ENCODE measurements at places on chromosomes 5 and 9.

GRCh38 chr5:57028161-57028560 is 76.2 kb upstream of the MIER3 start:
- no peak for DNase-seq

DNA sequence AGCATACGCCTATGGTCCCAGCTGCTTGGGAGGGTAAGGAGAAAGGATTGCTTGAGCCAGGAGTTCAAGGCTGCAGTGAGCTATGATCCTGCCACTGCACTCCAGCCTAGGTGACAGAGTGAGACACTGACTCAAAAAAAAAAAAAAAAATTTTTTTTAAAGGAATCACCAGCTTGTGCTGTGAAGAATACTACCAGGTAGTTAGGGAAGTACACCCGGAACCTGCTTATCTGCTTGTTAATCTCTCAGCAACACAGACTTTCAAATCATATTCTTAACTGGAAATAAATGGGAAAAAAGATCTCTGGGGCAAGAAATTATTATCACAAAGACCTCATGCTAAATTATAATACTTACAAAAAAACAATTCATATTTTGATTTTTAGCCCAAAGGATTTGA is 26.4 kb upstream of the PRRC2B start:
- no peak for DNase-seq

- DNase-seq = no peak
Measured at GRCh38 chr9:137379761-137380161, 43.2 kb downstream of the EXD3 start.

- DNase-seq = no peak
Measured at GRCh38 chr5:107601076-107601475, 69.7 kb downstream of the EFNA5 start.

DNA sequence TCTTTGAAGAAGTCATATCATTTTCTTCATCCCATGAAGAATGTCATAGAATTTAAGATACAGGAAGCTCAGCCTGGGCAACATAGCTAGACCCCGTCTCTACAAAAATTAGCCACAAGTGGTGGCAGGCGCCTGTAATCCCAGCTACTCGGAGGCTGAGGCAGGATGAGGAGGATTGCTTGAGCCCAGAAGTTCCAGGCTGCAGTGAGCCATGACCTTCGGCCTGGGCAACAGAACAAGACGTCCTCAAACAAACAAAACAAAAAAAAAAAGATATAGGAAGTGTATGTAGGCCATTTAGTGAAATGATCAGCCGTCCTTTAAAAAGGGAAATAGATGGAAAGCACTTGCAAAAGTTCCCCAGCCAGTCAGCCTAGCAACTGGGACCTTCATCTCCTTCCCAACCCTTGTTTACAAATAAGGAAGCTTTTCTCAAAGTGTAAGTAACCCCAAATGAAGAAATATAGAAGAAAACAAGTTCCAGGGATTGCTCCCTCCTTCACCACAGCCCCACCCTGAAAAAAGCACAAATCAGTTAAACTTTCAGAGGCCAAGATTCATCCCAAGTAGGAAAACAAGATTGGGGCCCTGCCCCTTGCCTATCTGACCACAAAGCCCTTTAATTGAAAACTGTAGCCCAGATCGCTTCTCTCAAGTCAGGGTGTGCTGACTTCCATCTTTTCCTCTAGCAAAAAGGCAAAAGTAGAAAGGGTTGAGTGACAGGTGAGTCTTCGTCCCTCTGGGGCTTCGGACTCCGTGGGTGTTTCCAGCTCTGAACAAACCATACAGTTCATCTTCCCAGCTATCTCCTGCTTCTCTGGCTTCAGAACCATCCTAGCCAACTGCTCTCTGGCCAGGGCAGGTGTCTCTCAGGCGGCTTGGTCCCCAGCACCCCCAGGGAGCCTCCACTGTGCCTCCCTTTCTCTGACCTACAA is 1.2 kb downstream of the SLC31A2 start:
- no peak for DNase-seq

DNA sequence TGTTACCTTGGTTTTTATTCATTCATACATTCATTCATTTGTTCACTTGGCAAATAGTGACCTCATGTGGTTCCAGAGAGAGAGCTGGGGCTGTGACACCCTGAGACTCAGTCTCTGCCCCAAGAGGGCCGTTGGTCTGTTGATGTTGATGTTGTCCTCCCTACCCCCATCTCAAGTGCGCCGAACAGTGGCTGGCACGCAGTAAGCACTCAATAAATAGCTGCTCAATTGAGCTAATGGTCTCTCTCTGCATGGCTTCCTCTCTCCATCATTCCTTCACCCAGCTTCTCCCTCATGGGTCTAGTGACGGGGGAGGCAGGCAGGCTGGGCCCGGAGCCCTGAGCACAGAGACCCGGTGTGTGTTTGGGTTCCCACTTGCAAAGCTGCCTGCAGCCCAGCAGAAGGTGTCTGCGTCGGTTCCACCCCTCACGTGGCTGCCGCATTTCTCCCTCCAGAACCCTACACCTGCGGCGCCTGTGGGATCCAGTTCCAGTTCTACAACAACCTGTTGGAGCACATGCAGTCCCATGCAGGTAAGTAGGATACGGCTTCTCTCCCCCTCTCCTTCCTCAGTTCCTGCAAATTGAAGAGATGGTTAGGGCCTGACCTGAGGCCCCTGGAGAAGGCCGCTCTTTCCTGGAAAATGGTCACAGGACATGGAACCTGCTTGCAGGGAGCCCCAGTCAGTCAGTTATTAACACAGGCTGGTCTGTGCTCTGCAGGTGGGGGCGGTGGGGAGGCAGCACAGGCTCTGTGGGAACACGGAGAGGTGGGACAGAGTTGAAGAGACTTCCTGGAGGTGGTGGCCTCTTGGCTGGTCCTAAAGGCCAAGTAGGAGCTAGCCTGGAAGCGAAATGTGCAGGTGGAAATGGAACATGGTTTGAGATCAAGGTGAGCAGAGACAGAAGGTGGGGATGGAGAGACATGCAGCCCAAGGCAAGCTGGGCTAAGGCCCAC is 42.0 kb downstream of the AMBP start:
- no peak for DNase-seq

GRCh38 chr5:33734537-33734936 is 157.3 kb downstream of the ADAMTS12 start:
- DNase-seq = no peak

DNA sequence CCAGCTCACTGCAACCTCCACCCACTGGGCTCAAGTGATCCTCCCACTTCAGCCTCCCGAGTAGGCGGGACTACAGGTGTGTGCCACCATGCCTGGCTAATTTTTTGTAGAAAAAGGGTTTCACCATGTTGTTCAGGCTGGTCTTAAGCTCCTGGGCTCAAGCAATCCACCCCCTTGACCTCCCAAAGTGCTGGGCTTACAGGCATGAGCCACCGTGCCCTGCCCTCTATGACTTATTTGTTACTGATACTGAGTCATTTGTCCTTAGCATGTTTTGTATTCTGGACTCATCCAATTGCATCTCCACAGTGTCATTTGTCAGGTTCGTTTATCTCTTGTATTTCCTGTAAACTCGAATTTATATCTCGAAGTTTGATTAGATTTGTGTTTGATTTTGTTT is 2.7 kb upstream of the ITK start:
- no peak for DNase-seq

DNA sequence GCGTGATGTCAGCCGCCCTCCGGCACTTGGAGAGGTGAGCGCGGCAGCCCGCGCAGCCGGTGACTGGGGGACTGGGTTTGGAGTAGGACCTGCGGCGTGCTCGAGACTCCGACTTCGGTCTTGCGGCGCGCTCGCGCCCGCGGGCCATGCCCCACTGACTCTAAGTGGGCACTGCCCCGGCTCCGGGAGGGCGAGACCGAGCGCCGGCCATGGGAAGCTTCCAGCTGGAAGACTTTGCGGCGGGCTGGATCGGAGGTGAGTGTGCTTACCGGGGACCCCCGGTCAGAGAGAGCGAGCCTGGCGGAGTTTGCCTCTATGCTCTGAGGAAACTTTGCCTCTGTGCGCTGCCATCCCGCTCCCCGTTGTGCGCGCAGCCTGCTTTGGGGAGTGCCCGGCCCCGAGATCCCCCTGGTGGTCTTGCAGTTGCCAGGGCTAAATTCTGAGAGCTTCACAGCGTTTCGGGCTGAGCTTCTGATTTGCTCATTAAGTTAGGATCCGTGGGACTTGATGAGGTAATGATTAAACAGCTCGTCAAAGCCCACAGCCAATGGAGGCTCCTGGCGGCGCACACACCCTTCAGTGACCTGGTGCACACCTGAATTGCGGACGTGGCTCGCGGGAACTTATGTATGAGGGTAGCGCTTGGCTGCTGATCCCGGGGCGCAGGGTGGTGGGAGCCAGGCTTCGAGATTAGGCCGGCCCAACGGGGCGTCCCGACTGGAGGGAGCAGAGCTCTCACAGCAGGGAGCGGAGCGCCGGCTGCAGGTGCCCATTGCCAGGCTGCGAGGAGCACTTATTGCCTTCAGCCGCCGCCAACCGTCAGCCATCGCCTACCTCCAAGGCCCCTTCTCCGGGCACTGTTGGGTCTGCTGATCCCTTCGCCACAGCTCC is at the start of gene SLC25A48:
TSS of gene SLC25A48 (plus strand) at position 25 of the 891 bp plus-strand sequence. CDS start at position 210, 185 bp downstream.
- DNase-seq = no peak

DNA sequence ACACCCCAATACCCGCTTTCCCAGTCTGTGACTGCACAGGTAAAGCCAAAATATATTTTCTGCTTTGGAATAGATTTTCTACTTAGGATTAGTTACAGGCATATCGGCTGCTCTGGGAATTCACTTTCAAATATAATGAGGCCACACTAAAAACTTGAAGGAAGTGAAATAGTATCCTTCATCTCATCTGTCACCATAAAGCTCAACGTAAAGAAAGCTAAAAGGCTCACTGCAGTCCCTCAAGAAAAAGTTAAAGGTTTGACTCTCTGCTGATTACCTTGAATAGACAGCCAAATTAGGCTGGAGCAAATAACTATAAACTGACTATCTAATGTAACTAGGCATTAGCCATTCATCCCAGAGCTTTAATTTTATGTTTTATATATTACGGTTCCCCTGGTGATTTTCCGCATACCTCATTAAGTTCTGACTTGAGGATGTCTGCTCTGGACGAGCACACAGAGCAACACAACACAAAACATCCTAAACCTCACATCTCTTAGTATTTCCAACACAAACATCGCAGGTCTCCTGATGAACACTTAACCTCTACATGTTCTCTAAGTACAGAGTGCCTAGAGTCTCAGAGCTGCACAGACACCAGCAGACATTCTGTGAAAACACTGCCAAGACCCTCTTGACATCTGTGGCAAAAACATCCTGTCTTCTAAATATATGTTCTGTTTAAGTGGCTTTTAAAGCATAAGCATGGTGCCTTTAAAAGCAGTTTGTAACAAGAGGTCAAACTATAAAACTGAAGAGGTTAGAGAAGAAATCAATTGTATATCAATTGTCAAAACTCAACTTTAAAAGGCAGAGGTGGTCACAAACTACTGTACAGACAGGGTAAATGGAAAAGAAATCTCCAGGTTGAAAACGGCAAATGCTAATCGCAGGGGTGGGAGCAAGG is 35.4 kb downstream of the ELAVL2 start:
- no peak for DNase-seq

DNA sequence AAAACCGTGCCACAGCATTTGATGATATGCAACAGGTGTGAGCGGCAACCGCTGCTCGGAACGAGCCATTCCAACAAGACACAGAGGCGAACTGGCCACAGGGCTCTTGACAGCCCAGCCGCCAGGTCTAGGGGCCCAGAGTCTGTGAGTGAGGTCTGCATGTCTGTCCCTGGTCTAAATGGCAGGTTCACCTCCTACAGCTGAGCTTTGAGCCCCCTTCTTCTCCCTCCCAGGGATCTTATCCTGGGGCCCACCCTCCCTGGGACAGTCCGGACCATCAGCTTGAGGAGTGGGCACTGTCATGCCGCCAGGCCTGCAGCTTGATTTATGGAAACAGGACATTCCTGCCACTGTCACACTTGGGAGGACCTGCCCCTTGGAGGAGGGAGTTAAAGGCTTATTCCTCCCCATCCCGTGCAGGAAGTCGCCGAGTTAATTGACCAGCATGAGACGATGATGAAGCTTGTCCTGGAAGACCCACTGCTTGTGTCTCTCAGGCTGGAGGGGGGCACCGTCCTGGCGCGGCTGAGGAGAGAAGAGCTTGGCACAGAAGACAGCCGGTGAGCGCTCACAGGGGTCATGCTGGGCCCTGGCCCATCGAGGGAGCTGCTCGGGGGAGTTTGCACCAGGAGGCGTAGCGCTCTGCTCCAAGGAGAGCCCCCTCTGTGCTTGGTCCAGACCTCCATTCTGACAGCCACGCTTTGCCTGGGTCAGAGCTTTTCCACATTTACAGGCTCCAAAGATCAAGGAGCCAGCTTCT is 35.5 kb upstream of the LRRC14B start:
- no peak for DNase-seq

DNA sequence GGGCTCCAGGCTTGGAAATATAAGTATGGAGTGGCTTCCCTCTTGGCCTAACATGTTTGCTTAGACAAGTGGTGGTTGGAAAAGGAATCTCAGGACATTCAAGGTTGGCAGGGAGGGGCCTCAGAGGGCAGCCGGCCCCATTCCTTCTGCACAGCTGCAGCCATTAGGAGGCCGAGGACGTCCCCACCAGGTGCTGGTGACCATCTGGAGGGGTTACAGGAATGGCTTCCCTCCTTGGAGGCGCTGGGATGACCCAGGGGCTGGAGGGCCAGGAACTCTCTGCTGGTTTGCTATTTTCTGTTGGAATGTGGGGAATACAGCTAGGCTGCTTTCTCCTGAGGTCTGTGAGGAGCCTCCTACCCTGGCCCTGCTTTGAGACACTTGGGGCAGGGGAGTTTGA is 18.5 kb downstream of the STC2 start:
- no peak for DNase-seq

DNA sequence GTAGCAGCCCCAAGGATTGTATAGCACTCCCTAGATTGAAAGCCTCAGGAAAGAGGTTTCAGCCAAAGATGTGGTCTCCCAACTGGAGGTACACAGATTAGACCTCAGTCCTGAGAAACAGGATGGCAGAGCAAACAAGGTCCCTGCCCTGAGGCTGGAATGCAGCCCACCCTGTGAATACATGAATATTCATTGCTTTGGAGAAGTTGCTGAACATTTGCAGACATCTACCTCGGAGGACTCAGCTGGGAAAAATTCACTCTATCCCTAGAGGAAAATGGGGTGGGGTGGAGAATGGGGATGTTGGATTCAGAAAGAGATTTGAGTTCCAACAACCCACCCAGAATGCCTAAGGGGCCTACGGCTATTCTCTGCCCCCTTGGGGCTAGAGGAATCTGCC is 129.4 kb downstream of the SLIT3 start:
- no peak for DNase-seq

DNA sequence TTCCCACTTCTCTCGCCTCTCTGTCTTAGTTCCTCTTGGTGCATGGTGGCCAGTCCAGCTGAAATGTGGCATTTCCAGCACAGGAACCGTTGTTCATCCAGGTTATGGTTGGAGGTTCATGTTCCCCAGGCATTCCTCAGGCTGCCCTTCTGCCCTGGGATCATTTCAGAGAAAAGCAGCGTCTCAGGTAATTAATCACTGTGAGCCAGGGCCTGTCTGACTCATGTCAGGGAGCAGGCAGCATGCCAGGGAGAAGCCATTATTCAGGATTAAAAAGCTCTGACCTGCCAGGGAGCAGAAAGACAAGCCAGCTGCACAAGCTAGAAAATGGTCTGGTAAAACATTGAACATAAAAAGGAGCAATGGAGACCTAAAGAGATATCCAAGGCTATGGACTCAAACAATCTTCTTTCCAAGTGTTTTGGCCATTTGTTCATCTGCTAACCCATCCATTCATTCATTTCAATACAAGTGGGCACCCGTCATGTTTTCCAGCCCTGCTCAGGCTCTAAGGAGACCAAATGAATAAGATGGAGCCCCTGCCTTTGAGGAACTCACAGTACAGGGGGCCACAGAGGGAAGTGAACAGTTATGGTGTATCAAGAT is 241.4 kb downstream of the DRD1 start:
- DNase-seq = no peak

GRCh38 chr5:139065306-139065705 is 132.9 kb downstream of the SIL1 start:
- DNase-seq = no peak

GRCh38 chr9:121780177-121781040 is 129.0 kb downstream of the DAB2IP start:
- no peak for DNase-seq
